ENCODE measurements at places on chromosomes 1 and 21.

GRCh38 chr1:111736548-111737215 is 2.5 kb downstream of the INKA2 start:
- no peak for DNase-seq

GRCh38 chr1:202101184-202101583 is 21.5 kb upstream of the GPR37L1 start:
- DNase-seq: no peak

- DNase-seq: no peak
Measured at GRCh38 chr1:116971965-116972673, 29.4 kb upstream of the CD101 start.

DNA sequence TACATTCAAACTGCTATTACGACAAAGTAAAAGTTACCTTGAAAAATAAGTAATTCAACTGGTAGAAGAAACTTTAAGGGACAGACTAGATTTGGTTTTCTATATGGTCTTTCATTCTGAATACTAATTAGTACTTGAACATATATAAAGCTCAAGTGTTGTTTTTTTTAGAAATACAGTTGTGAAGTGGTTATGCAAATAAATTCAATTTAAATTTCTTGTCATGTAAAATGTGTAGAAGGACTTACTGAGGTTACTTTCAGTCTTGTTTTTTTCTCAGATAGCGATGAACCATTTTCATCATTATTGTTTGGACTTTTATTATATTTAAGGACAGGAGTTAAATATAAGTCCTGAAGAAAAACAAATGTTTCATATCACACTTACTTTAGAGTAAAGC is 24.4 kb downstream of the HS2ST1 start:
- DNase-seq: no peak

Measured in mesenchymal stem cell (in vitro differentiated cells and primary cell).